ENCODE measurements at places on chromosomes 2 and 18.

GRCh38 chr2:14743861-14744260 lies 111.3 kb downstream of the LRATD1 start:
- DNase-seq = no peak

GRCh38 chr2:152134488-152135280 lies 35.8 kb upstream of the CACNB4 start:
- DNase-seq = no peak

GRCh38 chr2:59204040-59204439 lies 962.9 kb upstream of the FANCL start:
- no peak for DNase-seq

DNA sequence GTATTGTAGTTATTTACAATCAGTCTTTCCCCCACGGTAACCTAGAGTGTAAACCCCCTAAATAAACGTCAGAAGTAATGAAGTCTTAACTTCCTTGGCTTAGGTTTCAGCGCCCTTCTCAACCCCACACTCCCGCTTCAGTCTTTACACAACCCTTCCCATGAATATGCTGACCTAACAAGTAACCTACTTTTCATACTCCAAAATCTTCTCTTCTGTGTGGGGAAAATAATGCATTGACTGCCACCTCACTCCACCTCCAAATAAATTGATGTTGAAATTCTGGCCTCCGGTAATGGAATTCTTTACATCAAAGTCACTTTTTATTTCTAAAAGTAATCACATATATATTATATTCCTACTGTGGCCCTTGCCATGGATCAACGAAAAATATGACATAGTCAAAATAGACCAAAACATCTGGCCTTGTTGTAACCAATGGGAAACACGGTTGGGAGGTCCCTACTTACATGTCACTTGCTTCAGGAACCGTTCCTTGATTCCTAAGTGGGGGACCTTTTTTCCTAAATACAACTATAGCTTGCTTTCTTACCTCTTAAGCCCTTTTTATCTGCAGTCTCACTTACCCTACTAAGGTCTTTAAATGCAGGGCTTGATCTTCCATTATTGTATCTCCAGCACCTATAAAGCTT lies 961 bp downstream of the GEN1 start:
- DNase-seq = no peak

DNA sequence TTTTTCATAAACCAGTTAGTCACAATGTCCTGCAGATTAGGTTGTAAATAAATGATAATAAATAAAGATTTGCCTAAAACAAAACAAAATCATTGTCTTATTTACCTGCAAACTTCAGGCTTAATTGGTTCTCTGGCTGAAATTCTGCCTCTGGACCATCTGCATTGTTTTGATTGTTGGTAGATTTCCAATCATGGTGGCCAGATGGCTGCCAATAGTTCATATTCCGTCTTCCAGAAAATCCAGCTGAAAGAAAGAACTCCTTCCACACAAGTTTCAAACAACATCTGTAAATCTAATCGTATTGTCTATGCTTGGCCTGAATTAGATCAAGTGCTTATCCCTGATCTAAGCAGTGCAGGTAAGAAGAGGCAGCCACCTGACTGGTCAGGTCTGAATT lies 771.1 kb upstream of the ZEB2 start:
- no peak for DNase-seq

DNA sequence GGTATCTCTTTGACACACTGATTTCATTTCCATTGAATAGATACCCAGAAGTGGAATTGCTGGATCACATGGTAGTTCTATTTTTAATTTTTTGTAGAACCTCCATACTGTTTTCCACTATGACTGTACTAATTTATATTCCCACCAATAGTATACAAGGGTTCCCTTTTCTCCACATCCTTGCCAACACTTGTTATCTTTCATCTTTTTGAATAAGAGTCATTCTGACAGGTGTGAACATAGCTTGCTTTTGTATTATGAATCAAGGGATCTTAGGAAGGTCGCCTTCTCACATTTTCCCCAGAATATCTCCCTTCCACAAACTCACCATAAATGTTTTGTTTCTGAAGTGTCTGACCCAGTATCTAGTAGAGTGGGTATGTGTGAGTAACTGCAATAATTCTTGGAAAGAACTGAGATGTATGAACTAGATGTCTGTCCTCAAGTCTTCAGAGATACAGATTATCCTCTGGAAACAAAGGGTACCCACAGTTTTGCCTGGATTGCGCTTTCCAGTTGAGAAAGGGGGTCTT lies 17.1 kb upstream of the SP3 start:
- no peak for DNase-seq

Measured in stimulated activated CD8-positive, alpha-beta memory T cell treated with anti-CD3 and anti-CD28 coated beads, Interleukin-15, amount 100 ng/mL, for 4 hours (primary cell).